ENCODE measurements at places on chromosomes 11 and 22.
A peak's percentile ranks its signal among the peaks of the same experiment; 100 is the strongest.

- DNase-seq: no peak
Observed at GRCh38 chr11:90556606-90557005, 333.8 kb upstream of the CHORDC1 start.

DNA sequence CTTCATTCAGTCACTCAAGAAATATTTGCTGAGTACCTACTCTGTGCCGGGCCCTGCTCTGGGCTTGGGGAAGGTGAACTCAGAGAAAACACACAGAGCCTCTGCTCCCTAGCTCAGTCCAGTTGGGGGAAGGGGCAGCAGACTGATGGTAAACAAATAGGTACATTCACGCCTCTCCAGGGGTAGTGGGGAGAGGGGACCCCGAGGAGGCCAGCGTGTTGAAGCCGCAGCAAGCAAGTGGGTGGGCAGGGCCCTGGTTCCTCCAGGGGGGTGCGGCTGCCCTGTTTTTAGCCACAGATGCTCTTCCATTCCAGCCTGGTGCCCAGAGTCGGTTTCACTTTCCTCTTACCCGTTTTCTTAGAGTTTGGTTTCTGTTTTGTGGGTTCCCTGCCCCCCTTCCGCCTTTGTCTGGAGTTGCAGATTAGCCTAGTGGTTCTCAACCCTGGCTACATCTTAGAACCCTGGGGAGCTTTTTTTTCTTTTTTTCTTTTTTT lies 8.7 kb downstream of the DRAP1 start:
- no peak for DNase-seq

- DNase-seq: no peak
Observed at GRCh38 chr11:15605094-15605493, 490.4 kb downstream of the INSC start.

DNA sequence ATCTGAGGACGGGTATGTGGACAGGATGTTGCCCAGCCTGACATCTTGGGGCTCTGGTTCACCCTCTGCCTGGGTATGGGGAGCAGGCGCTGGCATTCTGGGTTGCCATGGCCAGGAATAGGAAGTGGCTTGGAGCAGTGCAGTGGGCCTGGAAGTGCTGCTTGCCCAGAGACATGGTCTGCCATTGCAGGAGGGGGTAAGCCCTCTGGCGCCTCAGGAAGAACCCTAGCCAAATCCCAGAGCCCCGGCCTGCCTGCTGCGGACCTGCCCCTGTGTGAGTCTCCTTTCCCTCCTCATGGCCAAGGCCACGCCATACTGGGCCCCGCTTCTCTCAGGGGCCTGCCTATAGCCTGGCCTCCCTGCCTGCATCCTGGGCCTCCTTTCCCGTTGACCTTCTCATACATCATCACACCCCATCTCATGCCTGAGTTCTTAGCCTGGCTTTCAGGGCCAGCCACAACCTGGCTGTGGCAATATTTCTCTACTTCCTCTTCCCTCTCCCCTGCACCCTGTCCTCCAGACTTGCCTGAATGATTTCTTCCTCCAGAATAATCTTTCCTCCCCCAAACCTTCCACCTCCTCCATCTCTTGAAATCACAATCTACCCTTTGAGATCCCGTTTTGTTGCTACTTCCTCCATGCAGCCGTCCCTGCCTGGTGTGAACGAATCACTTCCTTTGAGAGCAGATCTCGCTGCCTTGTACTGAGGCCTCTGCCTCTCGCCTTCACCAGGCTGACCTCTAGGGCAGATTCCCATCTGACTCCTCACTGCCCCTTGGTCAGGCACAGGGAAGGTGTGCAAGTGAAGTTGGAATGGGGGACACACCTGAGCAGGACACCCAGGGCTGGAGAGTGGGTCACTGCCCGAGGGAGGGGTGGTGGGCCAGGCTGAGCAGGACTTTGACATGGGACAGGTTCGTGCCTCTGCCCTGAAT lies 5.2 kb downstream of the CAPN5 start:
- no peak for DNase-seq

GRCh38 chr11:7220636-7221035 lies 31.1 kb upstream of the SYT9 start:
- no peak for DNase-seq

- no peak for DNase-seq
Observed at GRCh38 chr11:89168396-89168795, 9.3 kb upstream of the TYR start.

GRCh38 chr11:119584193-119585042 lies 144.6 kb downstream of the NECTIN1 start:
- peak; percentile 65 for DNase-seq

DNA sequence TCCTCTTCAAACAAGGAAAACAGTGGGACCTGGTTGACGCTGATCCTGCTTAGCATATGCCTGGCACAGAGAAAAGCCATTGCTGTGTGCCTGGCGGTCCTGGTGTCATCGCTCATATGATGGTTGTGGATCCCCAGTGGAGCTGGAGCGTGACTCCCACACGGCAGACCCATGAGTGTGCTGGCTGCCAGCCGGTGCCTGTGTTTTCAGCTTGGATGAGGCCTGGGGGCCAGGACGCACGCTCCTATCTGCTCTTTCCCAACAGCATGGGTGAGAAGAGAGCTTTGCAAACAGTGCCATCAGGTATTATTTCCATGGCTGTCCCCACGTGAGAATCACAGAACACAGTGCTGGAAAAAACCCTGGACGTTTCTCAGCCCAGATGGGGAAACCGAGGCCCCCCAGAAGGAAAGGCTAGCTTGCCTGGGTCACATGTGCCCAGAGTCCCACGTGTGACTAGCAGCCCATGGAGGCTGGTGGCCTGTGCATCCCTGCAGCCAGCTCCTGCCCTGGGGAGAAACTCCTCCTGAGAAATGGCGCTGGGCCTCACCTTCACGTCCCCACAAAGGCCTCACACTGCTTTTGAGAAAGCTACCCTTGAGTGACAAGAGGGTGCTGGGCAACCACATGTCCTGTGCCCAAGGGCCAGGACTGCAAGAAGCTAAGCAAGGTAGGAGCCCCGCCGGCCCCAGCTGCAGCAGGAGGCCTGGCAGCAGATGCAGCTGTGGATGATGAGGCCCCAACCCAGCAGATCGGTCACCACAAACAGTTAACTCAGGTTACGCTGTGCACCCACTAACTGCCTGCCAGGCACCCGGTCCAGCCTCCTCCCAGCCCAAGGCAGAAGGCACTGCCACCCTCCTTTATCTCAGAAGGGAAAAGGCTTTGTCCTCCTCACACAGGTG lies 4.2 kb downstream of the CDKN1C start:
- DNase-seq: no peak

DNA sequence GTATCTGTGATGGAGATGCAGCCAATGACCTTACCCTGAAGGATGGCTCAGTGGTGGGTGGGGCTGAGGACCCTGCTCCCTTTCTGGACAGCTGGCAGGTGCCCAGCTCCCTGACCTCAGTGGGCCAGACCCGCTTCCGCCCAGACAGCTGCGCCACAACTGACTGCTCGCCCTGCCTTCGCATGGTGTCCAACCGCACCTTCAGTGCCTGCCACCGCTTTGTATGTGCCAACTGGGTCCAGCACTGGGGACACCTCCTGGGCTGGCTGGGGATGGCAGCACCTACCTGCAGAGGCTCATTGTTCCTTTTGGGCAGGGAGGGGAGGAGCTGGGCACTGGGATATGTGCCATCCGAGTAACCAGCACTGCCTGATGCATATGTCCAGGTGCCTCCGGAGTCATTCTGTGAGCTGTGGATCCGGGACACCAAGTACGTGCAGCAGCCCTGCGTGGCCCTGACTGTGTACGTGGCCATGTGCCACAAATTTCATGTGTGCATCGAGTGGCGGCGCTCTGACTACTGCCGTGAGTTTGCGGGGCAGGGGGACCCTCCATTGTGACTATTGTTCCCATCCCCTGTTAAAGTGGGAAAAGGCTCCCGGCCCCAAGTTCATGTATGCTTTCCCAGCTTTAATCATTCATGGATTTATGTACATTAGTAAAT lies 84.8 kb downstream of the OTOG start:
- no peak for DNase-seq

Measured in left hindlimb (tissue), 1 donor.